ENCODE measurements at places on chromosomes 7 and 10. TPM values are rescaled to one million over a fixed set of nuclear protein-coding genes. Genes with fewer than 3 reads are reported as not detected.

OPALIN gene
- total RNA-seq: not detected

DNA sequence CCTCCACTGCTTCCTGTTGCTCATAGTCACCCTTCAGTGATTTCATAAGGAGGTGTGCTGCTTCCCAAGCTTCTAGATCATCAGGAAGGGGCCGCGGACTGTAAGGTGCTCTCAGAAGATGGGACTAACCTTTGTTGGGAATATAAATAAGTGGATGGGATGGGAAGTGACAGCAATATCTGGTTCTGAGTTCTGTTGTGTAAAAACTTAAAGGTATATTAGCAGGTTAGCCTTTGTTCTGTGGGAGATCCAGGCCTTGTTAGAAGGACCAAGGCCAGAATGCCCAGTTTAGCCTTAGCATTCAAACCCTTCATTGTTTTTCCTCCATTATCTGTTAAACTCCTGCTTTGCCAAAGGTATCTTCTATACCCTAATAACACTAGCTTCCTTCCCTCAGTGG lies 12.4 kb downstream of the BUB3 start:
- no peaks in the 10 kb centered on the region for H3K4me1 ChIP-seq
- DNase-seq: no peak
- H3K27ac ChIP-seq: no peak overlapping the region
- no peaks in the 10 kb centered on the region for H3K27me3 ChIP-seq

FEZF1 gene
- total RNA-seq: 0.37 TPM

- H3K27me3 ChIP-seq: no peaks in the 10 kb centered on the region
- no peaks in the 10 kb centered on the region for H3K36me3 ChIP-seq
- H3K27ac ChIP-seq: no peak overlapping the region
- no peaks in the 10 kb centered on the region for H3K4me1 ChIP-seq
These were observed 196.8 kb upstream of the LRRN3 start for GRCh38 chr7:110894111-110894510.

DNA sequence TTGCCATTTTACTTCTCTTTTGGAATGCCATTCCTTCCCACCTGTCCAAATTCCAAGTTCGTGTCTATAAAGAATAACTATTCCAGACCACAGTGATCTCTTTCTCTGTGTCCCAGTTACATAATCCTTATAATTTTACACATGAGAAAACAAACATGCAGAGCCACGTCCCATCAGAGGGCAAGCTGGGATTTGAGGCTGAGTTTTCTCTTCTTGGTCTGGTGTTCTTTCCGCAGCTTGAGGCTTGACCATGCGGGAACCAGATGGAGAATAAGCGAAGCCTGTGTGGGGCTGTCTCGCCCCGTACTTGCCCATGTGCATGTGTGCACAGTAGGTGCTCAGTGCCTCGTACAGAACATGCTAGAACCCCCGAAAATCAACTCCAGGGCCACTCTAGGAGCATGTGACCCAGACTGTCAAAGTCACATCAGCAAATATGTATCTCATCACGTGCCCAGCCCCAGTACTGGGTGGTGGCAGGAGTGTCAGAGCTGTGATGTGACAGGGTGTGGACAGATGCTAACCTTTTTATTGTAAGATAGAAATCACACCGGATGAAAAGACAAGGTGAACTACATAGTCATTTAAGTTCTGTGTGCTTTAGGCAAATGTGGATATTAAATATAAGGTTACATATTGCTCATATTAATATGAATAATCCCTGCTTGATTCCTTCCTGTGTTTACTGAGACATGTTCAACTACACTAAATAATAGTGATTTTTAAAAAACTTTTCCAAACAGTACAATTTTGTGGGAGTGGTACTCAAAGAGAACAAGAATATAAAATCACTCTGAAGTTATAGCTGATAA lies 3.2 kb downstream of the INSIG1 start:
- peaks cover 33% of the 10 kb centered on the region for H3K4me1 ChIP-seq
- no peak overlapping the region for H3K4me3 ChIP-seq
- H3K27ac ChIP-seq: no peak overlapping the region
- no peak for DNase-seq

GRCh38 chr10:95815133-95815532 lies 59.2 kb downstream of the ENTPD1 start:
- H3K27ac ChIP-seq: no peak overlapping the region
- no peak overlapping the region for H3K4me3 ChIP-seq
- H3K4me1 ChIP-seq: no peaks in the 10 kb centered on the region
- no peaks in the 10 kb centered on the region for H3K36me3 ChIP-seq

DNA sequence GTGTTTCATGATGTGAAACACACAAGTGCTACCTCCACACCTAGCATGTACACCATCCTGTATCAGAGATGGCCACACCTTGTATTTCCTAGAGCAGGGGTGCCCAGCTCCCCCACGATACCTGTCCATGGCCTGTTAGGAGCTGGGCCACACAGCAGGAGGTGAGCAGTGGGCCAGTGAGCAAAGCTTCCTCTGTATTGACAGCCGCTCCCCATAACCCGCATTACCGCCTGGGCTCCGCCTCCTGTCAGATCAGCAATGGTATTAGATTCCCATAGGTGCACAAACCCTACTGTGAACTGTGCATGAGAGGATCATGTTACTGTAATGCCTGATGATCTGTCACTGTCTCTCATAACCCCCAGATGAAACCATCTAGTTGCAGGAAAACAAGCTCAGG lies 145.6 kb upstream of the RNF32 start:
- H3K36me3 ChIP-seq: no peaks in the 10 kb centered on the region
- H3K27ac ChIP-seq: no peak overlapping the region
- H3K27me3 ChIP-seq: no peaks in the 10 kb centered on the region
- no peak for DNase-seq

Measured in HCT116 (cell line).